Stimulated activated CD8-positive, alpha-beta memory T cell treated with anti-CD3 and anti-CD28 coated beads, Interleukin-7, amount 100 ng/mL, for 4 hours (primary cell): ENCODE measurements at places on chromosomes 6 and 20.

DNA sequence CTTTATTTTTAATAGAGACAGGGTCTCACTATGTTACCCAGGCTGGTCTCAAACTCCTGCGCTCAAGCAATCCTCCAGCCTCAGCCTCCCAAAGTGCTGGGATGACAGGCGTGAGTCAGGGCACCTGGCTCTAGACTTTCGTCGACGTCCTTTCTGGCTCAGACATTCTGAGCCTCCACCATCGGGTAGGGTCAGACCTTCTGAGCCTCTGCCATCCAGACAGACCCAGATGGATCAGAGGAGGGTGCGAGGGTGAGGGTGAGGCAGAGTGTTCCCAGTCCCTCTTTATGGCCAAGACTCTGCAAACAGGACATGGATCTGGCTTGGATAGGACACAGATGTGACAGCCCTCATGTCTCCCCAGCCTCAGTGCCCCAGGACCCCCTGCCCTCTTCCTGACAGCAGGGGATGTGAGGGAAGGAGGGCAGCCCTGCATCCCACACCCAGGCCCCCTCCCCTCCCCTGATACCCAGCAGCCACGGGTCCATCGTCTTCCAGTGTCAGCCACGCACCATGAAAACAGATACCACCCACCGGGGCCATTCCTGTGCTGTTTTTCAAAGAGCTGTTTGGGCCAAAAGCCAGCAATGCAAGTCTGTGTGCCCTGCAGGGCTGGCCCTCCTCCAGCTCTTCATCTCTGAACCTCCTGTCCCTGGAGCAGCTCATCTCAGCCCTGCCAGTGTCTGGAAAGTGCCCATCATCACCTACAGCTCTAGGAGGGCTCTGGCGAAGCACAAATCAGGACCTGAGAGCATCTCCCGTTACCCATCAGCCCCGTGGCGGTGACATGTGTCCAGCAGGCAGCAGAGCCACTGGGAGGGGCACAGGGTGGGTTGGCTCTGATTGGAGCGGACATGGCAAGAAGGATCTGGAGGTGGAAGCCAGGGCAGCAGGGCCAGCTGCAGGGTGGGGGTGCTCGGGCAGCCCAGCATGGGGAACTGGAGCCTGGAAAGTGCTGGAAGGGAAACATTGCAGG, 208.4 kb downstream of the PREX1 start:
- no peak for DNase-seq

- no peak for DNase-seq
These were observed 71.2 kb upstream of the NAA20 start for GRCh38 chr20:19945732-19946670.

- no peak for DNase-seq
These were observed 76.1 kb upstream of the NAA20 start for GRCh38 chr20:19940988-19941460.

DNA sequence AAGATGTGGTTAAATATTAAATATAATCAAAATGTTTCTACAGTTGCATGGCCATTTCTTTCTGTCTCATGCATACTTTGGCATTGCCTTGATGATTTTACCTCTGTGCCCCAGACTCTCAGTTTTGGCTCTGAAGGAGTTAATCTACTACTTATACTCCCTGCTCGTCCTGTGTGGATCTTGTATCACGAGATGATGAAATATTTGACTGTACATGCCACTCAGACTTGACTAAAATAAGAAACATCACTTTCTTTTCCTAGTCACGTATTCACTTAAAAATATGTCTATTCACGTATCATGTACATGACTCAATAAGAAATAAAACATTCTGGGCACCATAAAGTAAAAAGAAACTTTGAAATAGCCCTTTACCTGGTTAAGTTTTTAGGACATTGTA, 397.7 kb downstream of the RFPL4B start:
- DNase-seq = no peak

- no peak for DNase-seq
These were observed 3.6 kb upstream of the PHF1 start for GRCh38 chr6:33407132-33407718.

DNA sequence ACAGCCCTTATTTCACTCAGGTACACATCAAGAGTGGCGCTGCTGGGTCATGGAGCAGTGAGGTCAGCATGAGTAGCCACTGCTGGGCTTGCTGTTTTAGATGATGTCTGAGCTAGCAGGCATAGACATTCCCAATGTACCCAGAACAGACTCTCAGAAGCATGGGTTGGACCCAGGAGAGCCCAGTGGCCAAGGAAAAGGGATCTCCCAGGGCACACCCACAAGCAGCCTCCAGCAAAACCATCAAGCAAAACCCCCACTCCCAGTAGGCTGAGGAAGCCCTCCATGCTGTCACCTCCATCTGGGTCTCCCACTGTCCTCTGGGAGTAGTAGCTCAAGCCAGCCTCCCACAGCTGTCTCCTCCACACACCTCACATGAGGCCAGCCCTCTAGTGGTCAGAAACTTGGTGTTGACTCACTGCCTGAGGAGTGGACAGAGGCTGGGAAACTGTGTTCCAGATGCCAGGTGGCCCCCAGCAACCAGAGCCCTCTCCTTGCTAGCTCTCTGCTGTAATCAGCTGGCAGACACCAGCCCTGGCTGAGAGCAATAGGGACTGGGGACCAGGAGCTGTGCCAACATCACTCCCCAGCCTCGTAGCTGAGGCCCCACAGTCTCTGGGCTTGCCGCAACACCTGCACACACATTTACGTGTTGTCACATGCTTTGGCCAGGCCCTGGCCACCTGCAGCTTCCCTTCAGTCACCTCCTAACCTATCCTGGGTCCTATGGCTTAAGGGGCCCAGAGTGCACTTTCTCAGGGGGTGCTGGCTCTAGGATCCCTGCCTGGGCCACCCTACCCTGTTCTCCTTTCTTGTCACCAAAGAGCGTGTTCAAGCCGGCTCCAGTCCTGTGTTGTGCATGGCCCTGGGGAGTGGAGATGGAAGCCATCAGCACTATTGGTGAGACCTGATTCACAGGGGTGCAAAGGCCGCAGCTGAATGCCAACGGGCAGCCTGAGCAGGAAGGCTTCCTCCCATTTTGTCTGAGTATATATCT, 1.9 kb upstream of the AP5S1 start:
- DNase-seq = no peak
